ENCODE measurements at places on chromosomes 6 and 20. TPM values are rescaled to one million over a fixed set of nuclear protein-coding genes. Genes with fewer than 3 reads are reported as not detected.

Gene OR2W1
- total RNA-seq: not detected

DNA sequence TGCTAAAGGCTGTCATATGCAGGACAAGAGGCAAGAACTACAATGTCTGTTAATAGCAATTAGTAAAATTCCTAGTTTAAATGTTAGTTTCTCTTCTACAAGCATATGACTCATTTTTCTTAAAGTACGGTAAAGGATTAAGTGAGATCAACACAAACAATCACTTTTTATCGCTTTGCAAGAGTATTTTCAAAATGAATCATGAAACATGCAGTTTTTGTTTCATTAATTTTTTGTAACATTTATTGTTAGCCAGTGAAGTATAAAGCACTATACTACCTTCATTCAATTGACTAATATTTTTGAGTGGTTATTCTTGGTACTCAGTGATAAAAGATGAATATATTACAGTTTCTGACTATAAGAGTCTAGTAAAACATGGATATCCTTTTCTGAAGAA lies 138.6 kb downstream of the AHI1 start:
- DNase-seq: no peak

- no peak for DNase-seq
Observed at GRCh38 chr20:9195031-9195430, 126.1 kb downstream of the PLCB4 start.

DNA sequence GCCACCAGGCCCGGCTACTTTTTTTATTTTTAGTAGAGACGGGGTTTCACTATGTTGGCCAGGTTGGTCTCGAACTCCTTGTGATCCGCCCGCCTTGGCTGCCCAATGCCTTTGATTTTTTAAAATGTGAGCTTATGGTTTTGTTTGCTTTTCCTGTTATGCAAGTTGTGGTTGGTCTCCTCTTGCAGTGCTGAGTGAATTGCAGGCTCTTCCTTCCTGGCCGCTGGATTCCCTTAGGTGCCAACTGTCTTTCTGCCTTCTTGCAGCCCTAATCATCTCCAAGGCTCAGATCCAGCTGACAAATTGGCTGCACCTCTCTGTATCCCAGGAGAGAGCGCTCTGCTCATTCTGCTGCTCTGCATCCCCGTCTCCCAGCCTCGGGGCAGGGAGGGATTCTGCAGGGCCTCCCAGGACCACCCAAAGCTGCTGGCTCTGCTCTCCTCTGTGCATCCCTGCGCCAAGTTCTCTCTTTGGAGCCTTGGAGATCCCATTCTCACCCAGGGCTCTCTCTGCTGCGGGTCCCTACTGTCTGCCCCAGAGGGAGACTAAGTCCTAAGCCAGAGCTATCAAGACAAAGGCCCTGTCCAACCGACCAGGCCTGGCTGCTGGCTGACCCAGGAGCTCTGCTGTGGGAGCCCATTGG lies 14.1 kb upstream of the EMILIN3 start:
- no peak for DNase-seq

DNA sequence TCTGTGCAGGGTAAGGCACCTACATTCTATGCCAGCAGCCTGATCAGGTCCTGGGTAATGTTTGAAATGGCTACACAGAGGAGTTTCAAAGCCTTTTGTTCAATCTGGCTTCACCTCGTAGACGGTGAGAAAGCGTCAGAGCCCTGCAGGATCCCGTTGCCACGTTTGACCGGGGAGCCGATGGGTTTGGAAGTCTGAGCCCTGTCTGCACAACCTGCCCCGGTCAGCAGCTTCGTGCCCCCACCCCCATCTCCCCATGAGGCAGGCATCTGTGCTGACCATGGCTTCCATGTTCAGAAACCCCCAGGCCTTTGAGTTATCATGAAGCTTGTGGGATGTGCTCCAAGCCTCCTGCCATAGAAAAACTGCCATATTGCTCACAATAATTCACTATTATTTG lies 63.9 kb downstream of the PTPN1 start:
- DNase-seq: no peak

DNA sequence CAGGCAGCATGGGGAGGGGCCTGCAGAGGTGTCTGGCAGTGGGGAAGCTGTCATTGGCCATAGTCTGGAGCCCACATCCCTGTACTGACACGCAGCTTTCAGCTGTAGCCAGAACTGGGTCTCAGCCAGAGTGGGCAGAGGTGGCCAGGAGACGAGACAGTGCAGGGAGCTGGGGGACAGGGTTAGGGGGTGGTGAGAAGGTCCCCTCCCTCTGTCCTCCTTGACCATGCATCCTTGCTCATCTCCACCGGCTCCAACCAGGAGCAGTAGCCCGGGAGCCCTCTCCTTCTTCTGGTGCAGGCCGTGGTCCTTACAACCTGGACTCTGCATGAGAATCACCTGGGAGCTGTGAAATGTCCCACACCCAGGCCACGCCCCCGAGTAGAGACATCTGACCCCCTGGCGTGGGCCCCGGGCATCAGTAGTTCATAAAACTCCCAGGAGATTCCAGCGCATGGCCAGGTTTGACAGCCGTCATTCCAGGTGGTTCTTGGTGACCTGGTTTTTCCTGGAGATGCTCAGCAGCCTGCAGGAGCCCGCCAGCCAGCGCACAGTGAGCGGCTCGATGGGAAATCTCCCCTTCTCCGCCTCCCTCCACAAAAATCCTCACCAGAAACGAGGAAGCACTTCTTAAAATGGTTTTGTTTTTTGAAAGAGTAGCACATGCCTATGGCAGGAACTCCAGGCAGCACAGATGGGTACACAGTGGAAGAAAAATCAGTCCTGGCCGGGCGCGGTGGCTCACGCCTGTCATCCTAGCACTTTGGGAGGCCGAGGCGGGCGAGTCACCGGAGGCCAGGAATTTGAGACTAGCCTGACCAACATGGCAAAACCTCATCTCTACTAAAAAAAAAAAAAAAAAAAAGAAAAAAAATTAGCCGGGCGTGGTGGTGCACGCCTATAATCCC lies 56.2 kb downstream of the ADNP start:
- DNase-seq: no peak

DNA sequence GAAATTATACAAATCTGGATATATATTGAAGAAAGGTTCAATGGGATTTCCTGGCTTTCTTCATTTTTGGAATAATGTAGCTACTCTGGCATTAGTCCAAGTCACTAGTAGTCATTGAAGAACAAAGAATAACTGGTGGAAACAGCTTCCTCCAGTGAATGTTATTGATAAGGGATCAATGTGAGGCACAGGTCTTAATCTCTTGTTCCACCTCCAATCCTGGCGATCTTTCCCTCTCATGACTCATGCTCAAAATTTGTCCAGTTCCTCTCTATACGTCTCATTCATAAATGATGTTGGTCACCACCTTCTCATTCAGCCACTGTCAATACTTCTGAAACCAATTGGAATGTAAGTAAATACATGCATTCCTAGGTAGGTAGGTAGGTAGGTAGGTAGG lies 185.0 kb upstream of the BMP2 start:
- DNase-seq: no peak

DNA sequence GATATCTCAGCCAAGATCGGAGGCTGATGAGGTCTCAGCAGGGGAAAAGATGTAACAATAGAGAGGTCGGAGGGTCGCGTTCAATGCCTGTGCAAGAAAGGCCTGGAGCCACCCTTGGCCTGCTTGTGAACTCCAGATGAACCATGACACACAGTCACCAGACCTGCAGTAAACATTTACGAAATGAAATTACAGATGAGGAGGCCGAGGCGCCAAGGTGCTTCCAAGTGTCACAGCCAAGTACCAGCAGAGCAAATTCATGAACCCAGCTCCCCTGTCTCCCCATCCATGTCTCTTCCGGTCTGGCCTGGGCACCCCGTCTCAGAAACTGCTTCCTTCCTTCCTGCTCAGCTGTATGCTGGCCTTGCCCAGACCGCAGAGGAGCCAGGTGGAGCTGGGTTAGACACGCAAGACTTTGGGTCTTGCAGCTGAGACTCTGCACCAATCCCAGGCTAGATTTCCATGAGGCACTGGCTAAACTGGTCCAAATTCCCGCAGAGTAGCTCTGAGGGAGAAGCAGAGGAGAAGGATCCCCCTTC lies 48.1 kb downstream of the CHMP4B start:
- DNase-seq: no peak

DNA sequence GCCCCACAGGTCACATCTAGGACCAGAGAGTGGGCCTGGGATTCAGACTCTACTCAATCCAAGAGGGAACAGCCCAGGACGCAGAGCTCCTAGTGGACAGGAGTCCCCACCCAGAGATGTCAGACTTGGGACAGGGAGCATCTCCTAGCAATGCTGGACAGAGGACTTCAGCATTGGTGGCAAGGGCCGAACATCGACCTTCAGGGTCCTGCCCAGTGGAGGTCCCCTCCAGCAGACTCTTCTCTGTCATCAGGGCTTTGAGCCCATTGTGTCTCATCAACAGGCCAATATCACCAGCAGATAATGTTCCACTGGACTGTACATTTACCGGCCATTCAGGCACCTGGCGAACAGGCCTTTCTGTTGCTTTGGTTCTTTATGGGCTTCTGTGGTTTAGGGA lies 159.8 kb upstream of the SNX9 start:
- no peak for DNase-seq

Gene SLC22A3
- not detected for total RNA-seq

DNA sequence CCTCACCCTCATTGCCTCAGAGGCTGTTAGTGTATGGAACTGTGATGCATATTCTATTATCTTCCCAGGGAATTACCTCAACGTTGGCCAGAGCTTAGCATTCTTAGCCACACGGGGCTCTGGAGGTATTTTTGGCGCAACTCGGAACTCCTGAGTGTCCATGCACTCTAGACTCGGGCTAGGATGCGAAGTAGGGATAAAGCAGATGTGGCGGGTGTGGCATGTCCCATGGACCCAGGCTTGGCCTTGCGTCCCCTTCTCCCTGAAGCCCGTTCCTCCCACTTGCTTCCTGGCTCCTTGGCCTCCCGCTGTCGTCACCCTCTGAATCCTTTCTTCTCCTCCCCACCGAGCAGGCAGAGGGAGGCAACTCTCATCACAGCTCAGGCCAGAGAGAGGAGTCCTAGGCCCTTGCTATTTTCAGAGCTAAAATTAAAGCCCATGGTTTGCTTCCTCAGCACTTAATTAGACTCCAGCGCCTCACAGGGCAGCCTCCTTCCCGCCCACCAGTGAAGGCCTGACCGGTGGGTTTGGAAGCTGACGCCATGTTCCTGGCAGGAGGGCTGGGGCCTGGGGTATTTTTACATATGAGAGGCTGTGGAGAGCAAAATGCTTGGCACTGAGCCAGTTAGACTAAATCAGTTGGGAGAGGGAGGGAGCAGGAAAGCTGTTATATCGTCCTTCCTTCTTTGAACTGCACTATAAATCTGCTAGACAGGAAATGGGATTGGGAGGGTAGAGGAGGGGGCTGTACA lies 138.7 kb downstream of the FOXO3 start:
- no peak for DNase-seq

Gene CDH4
- not detected for total RNA-seq

GRCh38 chr6:156017838-156018237 lies 562.2 kb upstream of the NOX3 start:
- DNase-seq: no peak

GRCh38 chr6:43189776-43190304 lies 7.8 kb downstream of the CUL9 start:
- DNase-seq: no peak

GRCh38 chr6:139442188-139442671 lies 67.8 kb upstream of the CITED2 start:
- DNase-seq: no peak

Gene ACSS2
- total RNA-seq: 26.1 TPM

DNA sequence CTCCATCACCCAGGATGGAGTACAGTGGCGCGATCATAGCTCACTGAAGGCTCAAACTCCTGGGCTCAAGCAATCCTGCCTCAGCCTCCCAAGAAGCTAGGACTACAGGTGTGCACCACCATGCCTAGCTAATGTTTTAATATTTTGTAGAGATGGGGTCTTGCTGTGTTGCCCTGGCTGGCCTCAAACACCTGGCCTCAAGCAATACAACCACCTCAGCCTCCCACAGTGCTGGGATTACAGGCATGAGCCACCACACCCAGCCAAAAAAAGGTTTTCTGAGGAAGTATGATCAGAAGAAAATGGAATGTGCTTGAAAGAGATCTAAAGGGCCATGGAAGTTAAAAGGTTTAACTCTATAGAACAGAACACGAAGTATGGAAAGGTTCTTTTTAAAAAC lies 8.7 kb downstream of the RBBP9 start:
- DNase-seq: no peak

GRCh38 chr20:50456452-50457324 lies 53.5 kb upstream of the PTPN1 start:
- DNase-seq: no peak

Gene PHACTR1
- total RNA-seq: not detected

DNA sequence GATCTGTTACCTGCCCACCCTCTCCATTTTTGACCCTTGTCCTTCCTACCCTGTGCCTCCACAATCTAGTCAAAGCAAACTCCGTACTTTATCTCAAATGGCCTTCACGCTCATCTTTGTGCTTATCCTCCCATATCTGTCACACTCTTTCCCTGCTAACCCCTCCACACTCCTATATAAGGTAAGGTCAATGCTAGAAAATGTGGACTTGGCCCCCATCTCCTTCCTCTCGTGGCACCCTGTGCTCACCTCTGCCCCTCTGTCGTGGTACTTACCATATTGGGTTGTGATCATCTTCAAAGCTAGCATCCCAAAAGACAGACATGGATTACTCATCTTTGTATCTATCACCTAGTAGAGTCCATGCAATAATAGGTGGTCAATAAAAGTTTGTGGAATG lies 127.6 kb upstream of the FOXQ1 start:
- DNase-seq: no peak

GRCh38 chr6:12578097-12578496 lies 138.5 kb upstream of the PHACTR1 start:
- DNase-seq: no peak

- no peak for DNase-seq
Observed at GRCh38 chr6:158789115-158789917, 29.9 kb downstream of the EZR start.

Gene MAPK13
- not detected for total RNA-seq

DNA sequence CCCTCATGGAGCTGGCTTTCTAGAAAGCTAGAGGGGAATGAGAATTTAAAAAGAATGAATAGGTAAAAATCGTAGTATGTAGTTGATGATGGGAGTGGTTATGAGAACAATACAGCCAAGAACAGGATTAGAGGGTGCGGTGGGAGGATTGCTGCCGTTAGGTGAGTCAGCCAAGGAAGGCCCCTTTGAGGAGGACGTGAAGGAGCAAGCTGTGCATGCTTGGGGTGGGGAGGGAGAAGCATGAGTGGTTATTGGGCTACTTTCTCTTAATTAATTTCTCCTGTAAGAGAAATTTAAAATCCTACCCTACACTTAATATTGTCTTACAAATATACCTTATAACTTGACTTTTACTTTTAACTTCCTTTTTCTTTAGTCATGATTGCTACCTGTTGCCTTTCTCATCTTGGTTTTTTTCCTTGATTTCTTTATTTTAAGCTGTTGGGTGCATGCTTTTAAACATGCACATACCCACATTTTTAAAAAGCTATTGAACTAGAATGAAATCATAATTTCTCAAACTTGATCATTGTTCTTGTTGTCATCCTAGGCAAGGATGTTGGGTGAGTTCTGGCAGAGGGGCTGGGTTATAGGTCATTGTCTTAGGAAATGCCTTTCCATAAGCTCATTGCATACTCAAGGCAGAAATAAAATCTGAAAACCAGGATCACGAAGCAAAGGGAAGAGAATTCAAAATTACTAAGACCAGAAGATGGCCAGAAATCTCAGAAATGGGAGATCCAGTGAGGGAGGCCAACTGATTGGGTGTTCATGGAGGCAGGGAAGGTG lies 114.5 kb downstream of the TCP11 start:
- DNase-seq: peak; percentile 61

- peak; percentile 100 for DNase-seq
Observed at GRCh38 chr20:34525709-34526416, 9.6 kb downstream of the DYNLRB1 start.

Gene FILIP1
- 4.1 TPM for total RNA-seq

All from SJSA1 (cell line).